ENCODE measurements at places on chromosomes 2 and 18. TPM values are rescaled to one million over a fixed set of nuclear protein-coding genes. Genes with fewer than 3 reads are reported as not detected.

Gene ZNF24
- polyA plus RNA-seq: 27.5 TPM

Gene RAB17
- 1.4 TPM for polyA plus RNA-seq

Gene SKOR2
- not detected for polyA plus RNA-seq

Gene TNFRSF11A
- 3.9 TPM for polyA plus RNA-seq

Gene C1QL2
- polyA plus RNA-seq: not detected

Gene DGKD
- polyA plus RNA-seq: 22.4 TPM

All from muscle of back (tissue), 13 donors.